ENCODE measurements at places on chromosomes 1 and 21.

GRCh38 chr1:9905010-9905409 is 5.1 kb downstream of the CTNNBIP1 start:
- DNase-seq = no peak

DNA sequence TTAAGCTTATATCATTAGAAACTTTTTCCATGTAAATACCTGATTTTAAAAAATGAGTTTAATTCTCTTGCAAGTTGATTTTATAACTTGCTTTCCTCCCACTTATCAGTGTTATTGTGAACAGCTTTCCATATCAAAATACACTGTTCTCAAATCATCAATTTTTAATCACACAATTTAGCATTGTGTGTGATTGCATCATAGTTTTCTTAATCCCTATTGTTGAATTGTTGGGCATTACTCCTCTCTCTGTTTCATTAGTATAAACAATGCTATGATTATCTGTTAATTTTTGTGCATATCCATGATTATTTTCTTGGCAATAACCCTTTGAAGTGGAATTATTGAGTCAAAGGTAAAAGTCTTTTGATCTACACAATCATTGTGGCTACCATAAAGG is 48.7 kb downstream of the ROR1 start:
- no peak for DNase-seq

GRCh38 chr1:94245747-94246438 is 8.5 kb upstream of the ARHGAP29 start:
- no peak for DNase-seq

- DNase-seq = no peak
These were observed 9.1 kb downstream of the MACF1 start for GRCh38 chr1:39213511-39214002.

DNA sequence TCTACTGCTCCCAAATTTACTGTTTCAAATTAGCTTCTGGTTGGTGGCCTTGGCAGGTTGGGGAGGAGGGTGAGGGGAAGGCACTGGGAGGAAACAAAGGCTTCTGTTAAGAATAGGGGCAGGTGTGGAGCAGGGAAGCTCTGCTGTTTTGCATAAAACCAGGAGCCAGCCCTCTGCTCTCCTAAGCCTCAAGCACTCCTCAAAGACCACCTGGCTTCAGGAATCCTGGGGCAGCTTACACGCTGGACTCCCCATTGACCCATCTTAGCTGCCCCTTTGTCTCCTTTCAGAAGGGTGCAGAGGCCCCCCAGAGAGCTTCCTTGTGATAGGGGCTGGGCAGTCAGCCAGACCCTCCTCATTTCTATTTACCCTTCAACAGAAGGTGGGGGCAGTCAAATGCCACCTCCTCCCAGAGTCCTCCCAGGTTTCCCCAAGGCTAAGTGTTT is 11.5 kb upstream of the DHRS3 start:
- no peak for DNase-seq

GRCh38 chr1:40187399-40187798 is 26.2 kb downstream of the RLF start:
- no peak for DNase-seq

DNA sequence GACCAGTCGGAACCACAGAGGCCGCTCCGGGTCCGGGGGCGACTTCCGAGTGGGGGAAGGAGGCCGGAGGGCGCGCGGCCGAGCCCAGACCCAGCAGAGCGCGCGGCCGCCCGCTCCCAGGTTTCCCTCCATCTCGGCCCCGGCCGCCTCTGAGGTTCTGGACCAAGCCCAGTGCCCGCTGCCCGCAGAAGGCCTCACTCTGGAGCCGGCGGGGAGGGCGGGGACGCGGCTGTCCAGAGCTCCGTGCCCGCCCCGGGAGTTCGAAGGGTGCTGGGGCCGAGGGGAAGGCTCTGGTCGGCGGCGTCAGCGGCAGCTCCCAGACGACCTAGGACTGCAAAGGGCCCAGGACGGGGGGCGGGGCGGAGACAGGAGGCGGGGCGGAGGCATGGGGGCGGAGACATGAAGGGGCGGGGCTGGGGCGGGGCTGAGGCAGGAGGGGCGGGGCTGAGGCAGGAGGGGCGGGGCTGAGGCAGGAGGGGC is 48.0 kb upstream of the SLC19A1 start:
- DNase-seq = peak; percentile 56

- no peak for DNase-seq
These were observed 310.4 kb downstream of the ASTN1 start for GRCh38 chr1:176854121-176854520.

GRCh38 chr1:32186077-32186476 is 6.6 kb downstream of the TXLNA start:
- no peak for DNase-seq

DNA sequence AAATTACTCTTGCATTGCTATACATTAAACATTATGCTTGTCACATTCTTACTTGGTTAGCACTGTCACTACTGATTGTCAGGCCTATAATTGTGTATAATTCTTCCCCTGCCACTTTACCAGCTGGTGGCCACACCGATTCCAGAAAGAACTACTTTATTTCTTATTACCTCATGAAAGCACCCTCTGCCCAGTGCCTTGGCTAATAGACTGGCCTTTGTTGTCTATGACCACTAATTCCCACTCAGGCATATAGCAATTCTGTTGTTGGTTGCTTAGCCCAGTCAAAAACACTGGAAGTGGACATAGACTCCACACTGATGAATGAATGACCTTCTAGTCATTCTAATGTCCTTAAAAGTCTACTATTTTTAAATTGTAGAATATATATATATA is 35.6 kb downstream of the MRPL39 start:
- DNase-seq = no peak

- no peak for DNase-seq
These were observed 37.8 kb downstream of the FRRS1 start for GRCh38 chr1:99728494-99729235.

DNA sequence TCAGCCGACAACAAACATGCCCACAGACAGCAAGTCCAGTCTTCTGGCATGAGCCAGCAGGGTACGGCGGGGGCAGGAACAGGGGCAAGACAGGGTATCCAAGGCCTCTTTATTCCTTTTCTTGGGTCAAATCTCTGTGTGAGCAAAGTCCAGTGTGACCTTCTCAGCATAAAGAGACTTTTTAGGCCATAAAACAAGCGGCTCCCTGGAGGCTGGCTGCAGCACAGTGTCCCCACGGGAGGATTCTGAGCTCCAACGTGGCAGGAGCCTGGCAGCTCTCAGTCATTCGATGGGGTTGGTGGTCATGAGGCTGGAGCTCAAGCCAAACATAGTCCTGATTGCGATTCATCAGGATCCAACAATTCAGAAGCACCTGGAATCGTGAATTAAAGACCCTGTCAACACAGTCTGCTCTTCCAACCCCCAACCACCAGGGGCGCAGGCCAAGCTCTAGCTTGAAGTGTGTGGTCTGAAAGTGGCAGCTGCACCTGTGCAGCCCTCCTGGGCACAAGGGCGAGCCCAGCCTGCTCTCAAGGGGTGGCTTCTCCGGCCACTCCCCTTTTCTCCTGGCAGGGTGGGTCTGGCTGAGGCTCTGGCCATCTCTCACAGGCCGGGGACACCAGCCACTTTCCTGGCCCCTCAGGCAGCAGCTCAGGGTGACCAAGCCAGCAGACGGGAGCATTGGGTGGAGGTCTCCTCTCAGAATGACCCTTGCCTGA is 62.1 kb downstream of the SLC66A1 start:
- DNase-seq = no peak

- peak; percentile 68 for DNase-seq
These were observed 56.8 kb downstream of the ZBTB17 start for GRCh38 chr1:15918962-15919715.

- no peak for DNase-seq
These were observed 42.0 kb upstream of the CCDC27 start for GRCh38 chr1:3710251-3710650.

- no peak for DNase-seq
These were observed 50.8 kb upstream of the WNT2B start for GRCh38 chr1:112457955-112458354.

DNA sequence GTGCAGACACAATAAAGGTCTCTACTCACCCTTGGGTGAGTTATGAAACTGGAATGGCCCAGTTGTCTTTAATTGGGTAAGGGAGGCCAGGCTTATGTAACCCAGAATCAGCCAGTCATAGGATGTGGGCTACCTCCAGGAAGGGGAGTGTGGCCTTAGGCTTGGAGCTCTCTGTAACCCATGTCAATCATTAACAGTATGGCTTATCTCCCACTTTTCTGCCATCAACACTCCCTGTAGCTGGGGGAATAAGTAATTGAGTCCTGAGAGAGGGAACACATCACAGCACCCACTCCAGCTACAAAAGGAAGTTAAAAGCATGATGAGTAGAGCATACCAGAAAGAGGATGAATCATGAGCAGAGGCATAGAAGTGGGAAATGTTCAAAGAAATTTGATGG is 327.0 kb upstream of the DUSP10 start:
- no peak for DNase-seq

GRCh38 chr1:18542351-18542750 is 61.6 kb downstream of the KLHDC7A start:
- DNase-seq = no peak

DNA sequence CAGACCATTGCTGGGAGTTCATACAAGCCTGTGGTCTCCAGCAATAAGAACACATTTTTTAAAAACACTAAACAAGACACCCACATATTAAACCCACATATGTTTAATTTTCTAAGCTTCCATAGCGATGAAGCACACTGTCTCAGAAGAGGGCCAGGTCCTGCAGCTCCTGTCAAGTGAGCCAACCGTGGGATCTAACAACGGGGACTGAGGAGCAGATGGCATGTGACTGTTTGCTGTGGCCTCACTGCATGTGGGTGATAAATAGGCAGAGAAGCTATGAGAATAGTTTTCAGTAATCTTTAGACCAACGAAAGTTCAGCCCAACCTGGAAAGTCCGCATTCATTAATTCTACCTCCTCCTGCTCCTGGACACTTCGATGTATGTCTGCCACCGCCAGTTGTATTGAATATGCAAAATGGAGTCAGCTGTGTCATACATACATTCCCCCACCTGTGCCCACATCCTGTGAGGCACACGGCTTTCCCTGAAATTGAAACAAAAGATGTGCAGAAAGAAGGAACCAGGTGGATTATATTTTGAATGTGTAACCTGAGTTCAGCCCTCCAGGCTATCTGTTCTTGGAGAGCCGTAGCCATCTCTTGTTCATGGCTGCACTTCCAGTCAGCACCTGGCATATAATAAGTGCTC is 88.2 kb downstream of the MIS18A start:
- DNase-seq = no peak

- DNase-seq = no peak
These were observed 1237.2 kb downstream of the PLA2G4A start for GRCh38 chr1:188065917-188066316.

- DNase-seq = no peak
These were observed 29.7 kb upstream of the CDC14A start for GRCh38 chr1:100322436-100323211.

DNA sequence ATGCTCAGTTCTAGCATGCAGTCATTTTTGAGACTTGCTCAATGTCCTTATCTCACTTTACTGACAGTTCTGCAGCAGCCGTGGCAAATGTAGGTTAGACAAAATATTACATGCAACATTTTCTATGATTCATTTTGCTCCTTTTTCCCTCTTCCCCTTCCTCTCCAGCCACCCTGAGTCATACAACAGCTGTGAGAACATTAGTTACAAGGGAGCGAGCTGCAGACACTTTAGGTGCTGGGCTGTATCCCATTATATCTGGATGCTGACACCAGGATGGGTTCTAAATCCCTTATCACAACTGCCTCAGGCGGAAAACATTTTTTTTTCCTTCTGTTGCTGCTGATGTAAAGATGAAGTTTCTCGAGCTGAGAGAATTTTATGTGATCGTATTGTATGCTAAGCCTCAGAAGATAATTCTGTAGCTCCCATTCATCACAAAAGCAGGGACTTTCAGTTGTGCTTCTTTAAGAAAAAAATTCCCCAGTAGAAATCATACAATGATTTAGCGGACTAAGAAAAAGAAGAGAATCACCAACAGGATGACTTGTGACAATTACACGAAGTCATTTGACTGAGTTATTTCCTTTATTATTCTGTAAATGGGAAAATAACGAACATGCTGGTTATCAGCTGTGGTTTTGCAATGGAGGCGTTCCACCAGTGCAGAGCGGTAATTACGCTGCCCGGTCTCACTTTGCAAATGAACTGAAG is 345.0 kb downstream of the DISC1 start:
- no peak for DNase-seq

GRCh38 chr1:19138331-19138730 is 71.7 kb downstream of the UBR4 start:
- no peak for DNase-seq

DNA sequence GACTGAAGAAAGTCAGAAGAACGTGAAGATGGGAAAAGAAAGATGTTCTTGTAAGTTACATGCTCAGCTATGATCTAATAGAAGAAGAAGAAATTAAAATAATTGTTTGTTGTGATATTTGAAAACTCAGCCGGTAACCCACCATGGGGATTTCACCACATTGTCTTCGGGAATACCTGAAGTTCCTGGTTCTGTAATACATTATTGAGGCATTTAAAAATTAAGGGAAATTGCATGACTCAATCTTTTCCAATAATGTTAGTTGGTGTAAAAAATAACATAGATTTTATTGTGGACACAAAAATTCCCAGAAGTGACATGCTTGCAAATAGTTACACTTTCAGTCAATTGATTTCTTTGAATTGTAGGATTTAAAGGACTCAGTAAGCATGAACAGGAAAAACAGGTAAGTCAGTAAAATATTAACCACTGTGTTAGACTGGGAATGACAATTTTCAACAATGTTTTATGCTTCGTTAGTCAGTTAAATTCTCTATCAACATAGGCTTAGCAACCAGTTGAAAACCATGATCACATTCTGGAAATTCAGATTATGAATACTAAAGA is 745.1 kb downstream of the LTN1 start:
- DNase-seq = no peak

- DNase-seq = no peak
These were observed 345.5 kb downstream of the SMYD3 start for GRCh38 chr1:246161626-246162025.

DNA sequence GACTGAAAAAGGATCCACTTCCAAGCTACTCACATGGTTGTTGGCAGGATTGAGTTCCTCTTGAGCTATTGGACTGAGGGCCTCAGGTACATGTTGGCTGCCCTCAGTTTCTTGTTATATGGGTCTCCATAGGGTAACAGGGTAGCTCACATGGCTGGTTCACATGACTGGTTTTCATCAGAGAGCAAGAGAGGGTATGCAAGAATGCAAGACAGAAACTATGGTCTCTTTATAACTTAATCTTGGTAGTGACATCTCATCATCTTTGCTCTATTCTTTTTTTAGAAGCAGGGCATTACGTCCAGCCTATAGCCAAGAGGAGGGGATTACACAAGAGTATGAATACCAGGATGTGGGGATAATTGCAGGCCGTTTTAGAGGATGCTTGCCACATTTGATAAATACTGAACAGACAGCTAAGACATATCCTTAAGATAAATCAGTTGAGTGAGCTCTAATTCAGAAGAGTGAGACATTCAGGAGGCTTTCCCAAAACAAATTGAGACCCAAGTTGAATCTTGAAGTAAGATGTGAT is 100.2 kb downstream of the HMCN1 start:
- no peak for DNase-seq

GRCh38 chr1:237809099-237809498 is 81.6 kb downstream of the ZP4 start:
- DNase-seq = no peak

GRCh38 chr21:37868446-37869295 is 47.6 kb downstream of the KCNJ6 start:
- DNase-seq = no peak

GRCh38 chr1:179208681-179209477 is 20.6 kb downstream of the ABL2 start:
- no peak for DNase-seq

GRCh38 chr21:34559089-34559631 is 47.1 kb upstream of the KCNE1 start:
- no peak for DNase-seq

Measured in CD8-positive, alpha-beta T cell (primary cell).